NCI-H187 treated with DMSO at 0.1 percent for 48 hours (cell line): ENCODE measurements at places on chromosomes 2 and 18.

GRCh38 chr2:69251943-69252342 is 135.1 kb downstream of the GFPT1 start:
- DNase-seq: no peak

- no peak for DNase-seq
Observed at GRCh38 chr2:60899892-60900249, 18.5 kb downstream of the REL start.

GRCh38 chr2:145752091-145752806 is 1232.3 kb upstream of the ZEB2 start:
- no peak for DNase-seq

GRCh38 chr2:102578376-102578775 is 41.0 kb upstream of the SLC9A2 start:
- no peak for DNase-seq

- DNase-seq: no peak
Observed at GRCh38 chr2:232363784-232364615, 14.6 kb upstream of the ALPP start.
